Left colon (tissue), 2 donors: ENCODE measurements at places on chromosomes 6 and 20. TPM values are rescaled to one million over a fixed set of nuclear protein-coding genes. Genes with fewer than 3 reads are reported as not detected.

Gene IMPG1
- total RNA-seq = not detected

Gene ENPP5
- total RNA-seq = 3.5 TPM

Gene CNBD2
- total RNA-seq = 4.4 TPM

Gene FAM83D
- 11.2 TPM for total RNA-seq

Gene LTB
- 3.0 TPM for total RNA-seq

Gene TP53RK
- total RNA-seq = 9.5 TPM

Gene BLCAP
- total RNA-seq = 98.9 TPM

Gene FNDC1
- total RNA-seq = 1.5 TPM

Gene C6orf15
- total RNA-seq = not detected

Gene COL19A1
- total RNA-seq = 1.1 TPM

Gene SLC13A3
- total RNA-seq = 0.39 TPM

Gene TRIM10
- total RNA-seq = 5.6 TPM

Gene CST4
- total RNA-seq = not detected

Gene ANKRD66
- not detected for total RNA-seq

Gene XKR7
- total RNA-seq = 0.06 TPM

Gene FAM217A
- total RNA-seq = not detected

Gene SLC52A3
- total RNA-seq = 22.1 TPM

Gene DUSP15
- total RNA-seq = 0.78 TPM

Gene SSTR4
- not detected for total RNA-seq

Gene TMEM181
- 41.2 TPM for total RNA-seq

Gene PSMF1
- 133 TPM for total RNA-seq

Gene LY6G6D
- total RNA-seq = not detected

Gene CST2
- total RNA-seq = not detected
